ENCODE measurements at places on chromosomes 3 and 15. TPM values are rescaled to one million over a fixed set of nuclear protein-coding genes. Genes with fewer than 3 reads are reported as not detected.

Gene ERICH6
- 0.07 TPM for total RNA-seq

Gene ROPN1
- not detected for total RNA-seq

Gene GNB4
- 19.4 TPM for total RNA-seq

Gene ANKUB1
- total RNA-seq: not detected

Gene CACNA2D3
- total RNA-seq: 0.19 TPM

Gene ANKRD63
- 0.20 TPM for total RNA-seq

Gene UROC1
- not detected for total RNA-seq

Gene TMF1
- 11.3 TPM for total RNA-seq

Gene ZMYND10
- 1.0 TPM for total RNA-seq

Gene C2CD4A
- total RNA-seq: 0.14 TPM
